ENCODE measurements at places on chromosomes 3 and 15.

DNA sequence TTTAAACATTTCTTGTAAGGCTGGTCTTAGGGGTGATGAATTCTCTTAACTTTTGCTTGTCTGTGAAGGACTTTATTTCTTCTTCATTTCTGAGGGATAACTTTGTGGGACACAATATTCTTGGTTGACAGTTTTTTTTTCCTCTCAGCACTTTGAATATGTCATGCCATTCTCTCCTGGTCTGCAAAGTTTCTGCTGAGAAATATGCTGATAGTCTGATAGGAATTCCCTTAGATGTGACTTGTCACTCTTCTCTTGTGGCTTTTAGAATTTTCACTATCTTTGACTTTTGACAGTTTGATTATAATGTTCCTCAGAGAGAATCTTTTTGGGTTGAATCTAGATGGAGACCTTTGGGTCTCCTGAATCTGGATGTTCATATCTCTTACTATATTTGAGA, 23.3 kb upstream of the TF start:
- DNase-seq: no peak

DNA sequence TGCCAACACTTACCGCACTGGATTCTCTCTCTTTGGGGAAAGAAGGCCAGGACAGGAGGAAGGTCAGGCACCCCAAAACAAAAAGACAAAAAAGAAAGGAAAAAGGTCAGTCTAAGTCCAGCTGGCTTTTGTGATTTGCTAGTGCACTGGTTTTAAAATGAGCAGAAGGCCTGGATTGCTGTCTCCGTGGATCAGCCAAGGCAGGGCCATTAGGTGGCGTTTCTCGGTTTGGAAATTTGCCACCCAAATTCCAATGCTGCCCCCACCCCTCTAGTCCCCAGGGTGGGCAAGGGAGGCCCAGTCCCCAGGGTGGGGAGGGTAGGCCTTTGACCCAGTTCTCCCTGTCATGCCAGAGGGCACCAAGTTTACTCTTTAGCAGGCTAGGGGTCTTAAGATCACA, 33.3 kb downstream of the TLE3 start:
- DNase-seq: no peak

DNA sequence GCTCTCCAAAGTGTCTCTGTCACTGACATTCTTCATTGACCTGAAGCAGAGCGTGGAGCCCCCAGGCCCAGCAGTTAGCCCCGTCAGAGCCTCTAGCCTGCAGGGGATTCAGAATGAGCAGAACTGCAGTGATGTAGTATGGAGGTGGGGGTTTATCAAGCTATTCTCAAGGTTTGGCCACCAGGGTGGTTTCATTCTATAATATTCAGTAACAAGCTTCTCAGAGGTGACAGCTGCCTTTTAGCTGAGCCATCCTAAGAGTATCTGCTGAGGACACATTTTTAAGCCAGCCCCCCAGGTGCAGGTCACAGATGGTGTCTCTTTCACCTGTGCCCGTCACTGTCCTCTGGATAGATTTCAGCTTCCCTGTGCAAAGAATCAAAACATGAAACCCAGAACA, 31.9 kb downstream of the CMTM7 start:
- no peak for DNase-seq

DNA sequence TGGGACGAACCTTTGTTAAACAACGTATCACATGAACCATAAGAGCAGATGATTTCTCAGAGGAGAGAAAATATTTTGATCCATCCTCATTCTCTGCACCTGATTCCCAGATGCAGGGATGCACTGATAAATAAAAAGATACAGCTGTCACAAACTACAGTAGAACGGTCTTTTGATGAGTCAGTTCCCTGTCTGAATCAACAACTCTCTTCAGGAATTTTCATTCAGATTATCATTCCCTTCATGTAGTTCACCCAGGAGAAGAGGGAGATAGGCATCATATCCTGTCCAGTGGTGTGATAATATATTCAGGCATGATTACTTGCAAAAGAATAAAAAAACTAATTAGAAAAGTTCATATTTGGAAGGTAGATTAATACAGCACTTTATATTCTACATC, 521.5 kb downstream of the PYDC2 start:
- DNase-seq: no peak

GRCh38 chr3:28613511-28614106, 265.0 kb upstream of the AZI2 start:
- no peak for DNase-seq

DNA sequence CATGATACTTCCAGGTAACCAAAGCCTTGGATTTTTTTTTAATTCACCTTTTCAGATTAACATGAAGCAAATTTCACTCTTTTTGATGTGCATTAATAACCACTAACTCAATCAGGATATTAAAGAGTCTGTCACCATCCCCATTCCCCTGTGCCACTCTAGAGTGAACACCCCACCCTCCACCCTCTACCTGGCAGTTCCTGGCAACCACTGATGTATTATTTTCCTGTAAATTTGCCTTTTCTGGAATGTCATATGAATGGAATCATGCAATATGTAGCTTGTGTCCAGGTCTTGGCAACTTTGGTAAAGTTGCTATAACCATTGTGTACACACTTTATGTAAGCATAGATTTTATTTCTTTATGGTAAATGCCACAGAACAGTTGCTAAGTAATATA, 627.6 kb downstream of the MCTP2 start:
- DNase-seq: no peak

DNA sequence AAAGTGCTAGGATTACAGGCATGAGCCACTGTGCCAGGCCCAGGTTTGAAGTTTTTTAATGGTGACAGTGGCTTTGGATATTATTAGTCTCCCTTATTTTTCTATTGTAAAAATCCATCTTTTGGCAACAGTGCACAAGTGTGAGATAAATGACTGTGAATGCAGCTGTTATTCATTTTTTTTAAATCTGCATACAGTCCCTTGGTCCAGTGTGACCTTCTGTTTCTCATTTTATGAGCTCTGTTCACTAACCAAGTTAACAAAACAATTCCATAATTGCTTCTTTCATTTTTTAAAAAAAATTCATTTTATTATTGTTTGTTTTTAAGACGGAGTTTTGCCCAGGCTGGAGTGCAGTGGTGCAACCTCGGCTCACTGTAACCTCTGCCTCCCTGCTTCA, 381.8 kb downstream of the NAALADL2 start:
- DNase-seq: no peak

GRCh38 chr3:32857921-32858320, 40.1 kb downstream of the TRIM71 start:
- no peak for DNase-seq

- no peak for DNase-seq
These were observed 400.6 kb downstream of the VPS13C start for GRCh38 chr15:61659566-61660190.

- no peak for DNase-seq
These were observed 82.8 kb downstream of the SMAD3 start for GRCh38 chr15:67148196-67148701.

DNA sequence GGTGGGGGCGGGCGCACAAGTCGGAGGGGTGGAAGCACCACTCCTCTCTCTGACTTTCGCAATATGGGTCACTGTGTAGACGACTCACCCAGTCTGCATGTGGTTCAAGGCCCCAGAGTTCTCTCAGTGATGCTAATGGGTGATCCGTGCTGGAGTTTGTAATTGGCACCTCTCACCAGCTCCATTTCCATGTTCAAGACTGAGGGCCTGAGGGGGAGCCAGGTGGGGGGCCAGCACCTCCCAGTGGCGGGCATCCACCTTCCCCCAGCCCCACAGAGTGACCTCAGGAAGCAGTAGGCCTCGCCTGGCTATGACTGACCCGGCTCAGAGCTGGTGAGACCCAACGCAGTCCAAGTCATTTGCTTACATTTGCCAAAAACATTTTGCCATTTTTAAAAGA, 230.0 kb upstream of the ST8SIA2 start:
- no peak for DNase-seq

DNA sequence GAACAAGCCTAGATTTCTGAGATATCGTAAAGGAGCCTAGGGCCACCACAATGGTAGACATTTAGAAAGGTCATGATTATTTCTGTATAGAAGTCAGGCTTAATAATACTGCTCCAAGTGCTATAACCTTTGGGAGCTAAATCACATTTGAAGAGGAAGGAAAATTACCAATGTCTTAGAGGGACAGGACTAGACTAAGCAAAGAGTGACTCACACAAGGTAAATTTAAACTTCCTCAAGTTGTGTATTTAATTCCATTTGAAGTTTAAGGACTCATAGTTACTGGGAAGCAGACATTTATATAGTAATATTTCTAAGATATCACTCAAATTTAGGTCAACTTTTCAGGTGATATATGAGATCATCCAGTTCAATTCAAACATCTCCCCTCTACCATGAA, 227.6 kb upstream of the MME start:
- no peak for DNase-seq

DNA sequence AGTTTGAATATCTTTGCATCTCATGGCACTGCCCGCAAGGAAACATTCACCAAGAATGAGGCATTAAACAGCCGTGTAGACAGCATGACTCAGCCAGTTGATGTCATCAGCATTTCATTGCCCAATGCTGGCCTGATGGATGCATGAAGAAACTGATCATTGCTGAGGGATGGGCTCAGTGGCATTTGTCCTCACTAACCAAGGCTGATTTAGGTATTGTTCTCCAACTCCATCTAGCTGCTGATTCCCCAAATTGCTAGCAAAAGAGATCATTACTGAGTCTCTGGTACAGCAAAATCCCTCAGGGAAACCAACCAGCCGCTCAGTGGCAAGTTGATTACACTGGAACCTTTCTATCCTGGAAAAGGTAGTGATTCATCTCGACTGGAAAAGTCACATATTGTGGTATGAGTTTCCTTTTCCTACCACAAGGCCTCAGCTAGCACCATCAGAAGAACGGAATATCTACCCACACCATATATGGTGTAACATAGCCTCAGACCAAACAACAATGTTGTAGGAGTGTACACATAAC, 186.5 kb upstream of the GAP43 start:
- peak; percentile 60 for DNase-seq

GRCh38 chr15:80996247-80996646, 4.5 kb upstream of the TLNRD1 start:
- DNase-seq: no peak

DNA sequence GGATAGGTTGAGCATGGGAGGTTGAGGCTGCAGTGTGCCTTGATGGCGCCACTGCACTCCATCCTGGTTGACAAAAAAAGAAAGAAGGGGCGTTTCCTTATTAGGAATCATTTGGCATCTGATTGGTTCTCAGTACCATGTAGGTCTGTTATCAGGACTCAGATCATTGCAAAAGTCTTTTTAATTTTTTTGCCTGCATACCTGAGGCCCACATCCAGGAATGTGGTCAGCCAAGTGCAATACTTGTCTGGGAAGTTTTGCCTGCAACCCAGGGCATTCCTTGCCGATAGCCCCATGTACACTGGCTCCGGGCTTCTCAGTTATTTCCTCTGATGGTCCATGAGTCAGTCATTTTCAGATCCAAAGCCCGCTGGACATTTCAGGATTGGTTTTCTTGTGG, 50.1 kb upstream of the CRTC3 start:
- no peak for DNase-seq

DNA sequence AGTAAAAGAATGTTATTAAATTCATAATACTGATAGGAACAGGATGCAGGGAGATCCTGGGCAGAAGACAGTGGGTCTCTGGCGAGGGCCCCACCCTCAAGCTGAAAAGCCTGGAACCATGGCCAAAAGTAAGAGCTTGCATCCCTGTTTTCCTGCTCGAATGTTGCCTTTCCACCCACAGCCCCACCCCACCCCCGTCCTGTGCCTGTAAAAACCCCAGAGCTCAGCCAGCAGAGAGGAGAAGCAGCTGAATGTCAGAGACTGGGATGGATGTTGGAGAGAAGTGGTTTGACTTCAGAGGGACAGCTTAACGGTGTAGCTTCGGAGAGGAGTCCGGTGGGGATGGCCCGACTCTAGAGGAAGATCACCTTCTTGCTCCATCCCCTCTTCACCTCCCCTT, 207.9 kb downstream of the ROBO2 start:
- DNase-seq: no peak

DNA sequence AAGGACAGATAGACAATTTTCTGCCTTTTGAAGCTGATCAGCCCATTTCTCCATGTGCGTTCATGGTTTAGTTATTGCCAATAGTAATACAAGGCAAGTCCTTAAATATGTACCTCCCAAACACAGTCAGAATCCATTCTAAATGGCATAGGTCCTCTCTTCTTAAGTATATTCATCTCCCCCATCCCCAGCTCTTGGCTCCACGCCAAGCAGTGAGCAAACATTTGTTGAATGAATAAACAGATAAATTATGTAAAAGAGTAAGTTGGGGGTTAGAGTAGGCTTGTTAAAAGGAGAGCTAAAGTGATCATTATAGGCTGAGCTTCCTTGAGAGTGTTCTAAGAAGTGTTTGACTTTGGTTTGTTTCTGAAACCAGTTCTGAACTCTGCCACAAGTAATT, 241.3 kb downstream of the ITPR1 start:
- no peak for DNase-seq

DNA sequence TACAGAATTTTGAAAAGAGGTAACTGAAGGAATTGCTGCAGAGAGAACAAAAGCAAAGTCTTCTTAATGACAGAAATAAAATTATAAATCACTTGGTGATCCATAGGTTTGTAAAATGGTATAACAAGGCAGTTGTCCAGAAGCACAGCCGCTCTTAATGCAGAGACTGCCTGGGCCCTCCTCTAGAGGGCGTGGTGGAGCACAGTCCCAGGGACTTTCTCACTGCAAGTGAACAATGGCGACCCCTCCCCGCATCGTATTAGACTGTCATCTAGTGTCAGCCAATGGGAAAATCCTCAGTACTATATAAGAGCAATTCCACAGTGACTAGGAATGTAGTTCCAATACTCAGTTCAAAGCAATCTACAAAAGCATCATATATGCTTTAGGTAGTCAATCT, 26.4 kb upstream of the ZBED2 start:
- DNase-seq: no peak

DNA sequence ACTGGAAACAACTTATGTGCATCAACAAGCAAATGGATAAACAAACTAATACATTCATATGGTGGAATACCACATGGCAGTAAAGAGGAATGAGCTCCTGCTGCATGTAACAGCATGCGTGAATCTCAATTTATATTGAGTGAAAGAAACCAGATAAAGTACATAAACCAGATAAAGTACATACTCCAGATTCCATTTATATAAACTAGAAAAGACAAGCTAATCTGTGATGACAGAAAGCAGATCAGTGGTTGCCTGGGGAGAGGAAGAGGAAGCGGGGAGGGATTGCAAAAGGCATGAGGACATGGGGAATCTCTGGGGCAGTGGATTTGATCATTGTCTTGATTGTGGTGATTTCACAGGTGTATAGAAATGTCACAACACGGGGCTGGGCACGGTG, 34.2 kb downstream of the LIMD1 start:
- no peak for DNase-seq

DNA sequence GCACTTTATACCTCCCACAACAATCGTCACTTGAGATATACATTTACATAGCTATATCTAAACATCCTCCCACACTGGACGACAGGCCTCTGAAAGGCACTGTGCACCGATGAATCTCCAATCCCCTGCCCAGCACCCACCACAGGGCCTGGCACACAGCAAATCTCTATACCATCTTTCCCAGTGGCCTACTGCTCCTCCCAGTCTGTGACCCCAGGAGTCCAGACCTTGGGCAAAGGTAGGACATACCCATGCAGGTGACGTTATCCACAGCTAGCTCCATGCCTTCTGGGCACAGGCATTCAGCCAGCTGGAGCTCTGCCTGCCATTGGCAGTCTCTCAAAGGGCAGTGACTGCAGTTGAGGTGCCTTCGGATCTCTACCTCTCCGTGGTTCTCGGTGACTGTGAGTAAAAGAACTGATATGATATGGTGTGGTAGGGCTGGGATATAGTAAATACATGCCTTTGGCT, 5.8 kb downstream of the LTK start:
- no peak for DNase-seq
